ENCODE measurements at places on chromosomes 7 and 10.

GRCh38 chr7:139131601-139132041 is 22.1 kb upstream of the ZC3HAV1 start:
- no peak for DNase-seq

GRCh38 chr7:5276611-5277010 is 6.1 kb upstream of the SLC29A4 start:
- no peak for DNase-seq

GRCh38 chr10:45407542-45407941 is 33.5 kb downstream of the ALOX5 start:
- no peak for DNase-seq

GRCh38 chr10:69501657-69502056 is 50.4 kb downstream of the TSPAN15 start:
- DNase-seq: no peak

DNA sequence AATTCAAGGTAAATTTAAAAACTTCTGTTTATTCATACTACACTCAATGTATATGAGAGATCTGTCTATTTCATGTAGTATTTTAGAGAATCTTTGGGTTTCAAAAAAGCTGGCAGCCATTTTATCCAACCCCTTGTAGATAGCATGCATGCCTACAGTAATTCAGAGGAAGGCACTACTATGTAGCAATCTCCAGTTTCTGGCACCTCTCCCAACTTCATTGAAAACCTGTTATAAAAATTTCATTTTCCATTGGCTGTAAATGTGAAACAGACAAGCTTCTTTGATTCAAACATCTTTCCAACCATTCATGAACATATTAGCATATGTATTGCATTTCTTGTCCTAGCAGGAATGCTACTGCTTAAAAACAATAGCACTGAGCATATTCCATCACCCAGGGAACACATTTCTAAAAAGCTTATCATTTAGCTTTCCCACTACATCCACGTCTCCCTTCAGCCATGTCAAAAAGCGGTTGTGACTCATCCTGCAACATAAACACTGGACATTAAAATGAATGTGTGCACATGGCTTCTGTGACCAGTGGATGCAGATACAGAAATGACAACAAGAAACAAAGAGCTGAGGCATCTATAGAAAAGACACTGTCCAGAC is 330.4 kb upstream of the AOAH start:
- DNase-seq: no peak

- no peak for DNase-seq
Measured at GRCh38 chr7:151868396-151869108, 8.4 kb downstream of the PRKAG2 start.

- DNase-seq: no peak
Measured at GRCh38 chr7:139071680-139072079, 35.8 kb upstream of the ZC3HAV1L start.

GRCh38 chr10:13074563-13075451 is 25.2 kb upstream of the OPTN start:
- DNase-seq: peak; percentile 76

- no peak for DNase-seq
Measured at GRCh38 chr7:117605712-117606111, 125.9 kb downstream of the CFTR start.

- DNase-seq: no peak
Measured at GRCh38 chr10:79463578-79464496, 18.4 kb upstream of the ZCCHC24 start.

- DNase-seq: no peak
Measured at GRCh38 chr7:16558761-16559302, 32.2 kb downstream of the LRRC72 start.

GRCh38 chr10:79384773-79385391 is 37.6 kb downstream of the PPIF start:
- DNase-seq: no peak

- DNase-seq: no peak
Measured at GRCh38 chr10:28302012-28302637, 739 bp downstream of the MPP7 start.

- DNase-seq: no peak
Measured at GRCh38 chr10:66927971-66928770, 2.3 kb downstream of the LRRTM3 start.

GRCh38 chr7:46571996-46572395 is 650.9 kb upstream of the IGFBP3 start:
- DNase-seq: no peak

- no peak for DNase-seq
Measured at GRCh38 chr10:62829622-62830021, 13.5 kb upstream of the EGR2 start.

- no peak for DNase-seq
Measured at GRCh38 chr10:36488579-36488978, 636.8 kb upstream of the ANKRD30A start.

DNA sequence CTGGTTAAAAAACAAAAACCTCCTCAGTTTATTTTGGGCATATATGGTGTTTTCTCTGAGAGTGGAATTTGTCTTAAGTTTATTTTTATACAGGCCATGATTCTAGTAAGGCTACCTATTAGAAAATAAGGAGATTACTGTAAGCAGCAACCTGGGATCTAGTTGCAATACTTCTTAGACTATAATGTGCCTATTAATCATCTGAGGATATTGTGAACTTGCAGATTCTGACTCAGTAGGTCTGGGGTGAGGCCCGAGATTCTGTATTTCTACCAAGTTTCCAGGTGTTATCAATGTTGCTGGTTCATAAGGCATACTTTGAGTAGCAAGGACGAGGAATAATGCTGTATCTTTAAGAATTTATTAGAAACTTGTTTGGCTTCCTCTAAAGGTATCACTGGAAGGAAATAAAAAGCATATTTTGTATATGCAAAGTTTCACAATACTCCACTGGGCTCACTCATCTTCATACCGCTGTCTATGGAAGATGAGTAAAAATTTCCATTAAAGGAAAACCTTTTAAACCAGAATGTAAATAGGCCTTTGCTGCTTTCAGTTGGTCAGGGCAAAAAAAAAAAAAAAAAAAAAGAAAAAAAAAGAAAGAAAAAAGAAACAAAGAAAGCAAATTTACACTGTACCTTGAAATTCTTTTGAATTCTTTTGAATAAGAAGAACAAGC is 105.8 kb downstream of the BMPER start:
- no peak for DNase-seq

GRCh38 chr10:94292434-94293090 is 70.2 kb downstream of the NOC3L start:
- no peak for DNase-seq

DNA sequence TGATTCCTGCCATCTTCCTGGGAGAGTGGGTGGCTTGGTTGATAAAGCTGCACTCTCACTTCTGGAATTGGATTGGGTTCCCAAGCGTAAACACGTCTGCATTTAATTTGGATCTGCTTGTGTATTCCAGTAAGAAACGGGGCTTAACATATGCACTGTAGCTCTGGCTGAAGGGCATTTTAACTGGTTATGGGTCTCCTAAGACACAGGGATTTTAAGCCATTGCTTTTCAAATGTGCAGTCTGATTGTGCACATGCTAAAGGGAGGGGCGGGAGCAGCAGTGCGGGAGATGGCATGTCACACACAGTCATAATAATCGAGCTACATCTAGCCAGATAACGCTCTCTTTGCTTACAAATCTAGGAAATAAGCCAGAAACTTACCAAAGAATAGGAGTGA is 247.3 kb upstream of the LYZL1 start:
- no peak for DNase-seq

- no peak for DNase-seq
Measured at GRCh38 chr7:1474736-1475135, 15.5 kb upstream of the MICALL2 start.

- no peak for DNase-seq
Measured at GRCh38 chr7:28316489-28316888, 95.8 kb upstream of the CREB5 start.

DNA sequence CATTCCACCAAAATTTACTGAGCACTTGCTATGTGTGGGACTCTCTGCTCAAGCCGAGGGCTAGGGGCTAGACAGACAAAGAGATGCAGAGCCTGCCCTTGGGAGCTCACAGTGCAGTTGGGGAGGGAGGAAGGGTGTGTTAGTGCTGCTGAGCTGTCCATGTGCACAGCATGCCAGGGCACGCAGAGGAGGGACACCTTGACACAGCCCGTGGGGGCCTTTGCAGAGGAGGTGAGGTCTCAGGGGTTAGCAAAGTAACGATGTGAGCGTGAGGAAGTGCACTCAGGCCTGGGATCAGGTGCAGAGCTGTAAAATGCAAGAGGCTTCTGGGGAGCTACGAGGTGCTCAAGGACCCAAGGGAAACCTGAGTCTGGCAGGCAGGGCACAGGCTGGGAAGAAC is 16.3 kb downstream of the PRKCQ start:
- peak; percentile 34 for DNase-seq

GRCh38 chr7:12244694-12245093 is 33.6 kb downstream of the TMEM106B start:
- no peak for DNase-seq

DNA sequence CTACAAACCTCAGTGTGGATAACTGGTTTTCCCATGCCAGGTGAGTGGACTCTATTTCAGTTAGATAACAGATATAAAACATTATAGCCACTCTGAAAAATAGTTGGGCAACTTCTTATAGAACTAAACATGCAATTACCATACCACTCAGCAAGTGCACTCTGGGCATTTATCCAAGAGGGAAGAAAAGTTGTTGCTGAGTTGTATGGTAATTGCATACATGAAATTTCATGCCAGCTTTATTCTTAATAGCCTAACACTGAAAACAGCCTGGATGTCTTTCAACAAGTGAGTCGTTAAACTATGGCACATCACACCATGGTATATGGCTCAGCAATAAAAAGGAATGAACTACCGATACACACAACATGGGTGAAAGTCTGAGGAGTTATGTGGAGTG is 10.6 kb upstream of the UPP1 start:
- no peak for DNase-seq

DNA sequence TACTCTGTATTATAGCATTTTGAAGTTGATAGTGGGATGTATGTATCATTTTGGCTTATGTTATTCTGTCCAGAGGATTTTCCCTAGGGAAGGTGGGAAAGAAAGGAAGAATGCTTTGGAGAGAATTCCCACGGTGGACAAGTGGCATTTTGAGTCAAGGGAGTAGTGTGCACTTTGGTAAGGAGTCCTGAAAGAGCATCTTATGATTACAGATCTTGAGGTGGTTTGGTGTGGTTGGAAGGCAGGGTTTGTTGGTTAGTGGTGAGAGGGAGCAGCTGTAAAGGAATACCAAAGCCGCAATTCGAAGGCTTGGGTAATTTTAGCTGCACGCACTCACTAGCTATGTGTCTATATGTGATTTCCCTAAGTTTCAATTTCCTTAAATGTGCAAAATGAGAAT is 16.1 kb downstream of the CCSER2 start:
- DNase-seq: peak; percentile 28

GRCh38 chr7:44188480-44189225 is 586 bp downstream of the GCK start:
- no peak for DNase-seq

DNA sequence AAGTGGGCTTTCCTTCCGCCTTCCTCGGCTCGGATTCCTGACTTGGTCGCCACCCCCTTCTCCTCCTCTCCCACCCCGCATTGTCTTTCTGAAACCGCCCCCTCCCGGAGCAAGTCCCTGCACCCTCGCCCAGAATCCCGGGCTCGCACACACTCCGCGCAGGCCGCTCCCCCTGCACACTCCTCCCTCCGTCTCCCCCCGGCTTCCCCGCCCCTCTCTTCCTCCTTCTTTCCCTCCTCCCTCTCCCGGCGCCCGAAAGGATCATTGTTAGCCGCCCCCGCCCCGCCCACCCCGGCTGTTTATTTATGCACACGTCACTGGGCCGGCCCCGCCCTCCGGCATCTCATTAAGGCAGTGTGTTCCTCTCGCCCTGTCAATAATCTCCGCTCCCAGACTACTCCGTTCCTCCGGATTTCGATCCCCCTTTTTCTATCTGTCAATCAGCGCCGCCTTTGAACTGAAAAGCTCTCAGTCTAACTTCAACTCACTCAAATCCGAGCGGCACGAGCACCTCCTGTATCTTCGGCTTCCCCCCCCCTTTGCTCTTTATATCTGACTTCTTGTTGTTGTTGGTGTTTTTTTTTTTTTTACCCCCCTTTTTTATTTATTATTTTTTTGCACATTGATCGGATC is at the start of gene TCF7L2:
Gene TCF7L2, plus strand, starts transcription at position 373 of the 633 bp plus-strand sequence. CDS start 510 bp downstream, outside the sequence.
- peak; percentile 61 for DNase-seq

GRCh38 chr10:126561294-126561920 is 109.1 kb downstream of the C10orf90 start:
- no peak for DNase-seq

DNA sequence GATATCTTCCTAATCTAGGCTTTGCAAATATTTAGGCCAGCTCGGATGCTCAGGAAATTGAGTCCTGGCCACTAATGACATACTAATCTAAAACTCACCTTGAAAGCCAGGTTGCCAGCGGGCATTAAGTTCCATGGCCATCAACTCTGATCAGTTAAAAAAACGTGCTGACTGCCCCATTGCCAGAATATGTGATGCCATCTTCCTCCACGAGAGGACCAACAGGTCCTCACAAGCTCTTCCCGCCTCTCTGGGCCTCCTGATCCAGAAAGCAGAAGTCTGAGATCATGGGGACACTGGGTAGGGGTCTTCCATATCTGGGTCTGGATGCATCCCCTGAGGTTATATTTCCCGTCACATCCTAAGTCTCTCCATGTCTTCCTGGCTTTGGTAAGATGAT is 311.3 kb downstream of the TCERG1L start:
- no peak for DNase-seq

DNA sequence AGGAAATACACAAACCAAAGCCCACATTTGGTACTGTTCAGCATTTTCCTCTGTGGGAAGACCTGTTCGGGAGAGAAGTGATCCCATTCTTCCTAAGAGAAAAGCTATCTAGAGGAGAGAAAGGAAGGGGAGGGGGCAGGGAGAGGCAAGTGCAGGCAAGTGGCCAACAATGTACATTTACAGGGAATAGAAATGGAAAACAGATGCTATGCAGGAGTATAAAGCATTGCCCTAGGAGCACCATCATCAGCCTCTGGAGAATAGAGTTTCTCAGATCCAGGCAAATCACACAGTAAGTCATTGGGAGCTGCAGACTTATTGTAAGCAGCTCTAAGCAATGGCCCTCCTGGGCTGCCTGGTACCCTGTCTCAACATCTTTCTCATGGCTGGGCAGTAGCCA is 424.4 kb upstream of the AUTS2 start:
- DNase-seq: no peak

- DNase-seq: no peak
Measured at GRCh38 chr10:507908-508444, 181.5 kb downstream of the DIP2C start.

DNA sequence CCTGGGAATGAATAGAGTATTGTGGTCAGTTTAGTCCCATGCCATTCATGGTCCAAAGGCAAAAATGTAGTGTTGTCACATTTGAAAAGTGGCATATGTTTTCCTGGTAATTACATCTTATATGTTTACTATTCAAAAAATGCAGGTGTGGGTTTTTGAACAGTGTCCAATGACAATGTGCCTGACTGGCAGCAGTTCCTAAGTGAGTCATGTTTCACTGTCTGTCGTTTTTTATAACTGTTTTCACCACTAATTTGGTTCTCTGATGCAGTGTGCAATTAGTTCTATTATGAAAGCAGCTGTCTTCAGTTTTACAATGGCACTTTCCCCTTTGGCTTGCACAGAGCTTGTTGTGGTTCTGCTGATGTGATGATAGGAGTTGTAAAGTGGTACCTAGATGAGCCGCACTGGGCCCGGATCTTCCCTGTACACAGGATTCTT is 162.3 kb downstream of the SEM1 start:
- DNase-seq: no peak

- DNase-seq: no peak
Measured at GRCh38 chr7:114109721-114110120, 190.9 kb upstream of the PPP1R3A start.

GRCh38 chr7:6178298-6179029 is 94.0 kb downstream of the CYTH3 start:
- DNase-seq: no peak
